Umbilical cord (tissue), 2 donors: ENCODE measurements at places on chromosomes 3 and 15.
A peak's percentile ranks its signal among the peaks of the same experiment; 100 is the strongest.

- no peak for DNase-seq
These were observed 294.8 kb downstream of the MCTP2 start for GRCh38 chr15:94526071-94526689.

DNA sequence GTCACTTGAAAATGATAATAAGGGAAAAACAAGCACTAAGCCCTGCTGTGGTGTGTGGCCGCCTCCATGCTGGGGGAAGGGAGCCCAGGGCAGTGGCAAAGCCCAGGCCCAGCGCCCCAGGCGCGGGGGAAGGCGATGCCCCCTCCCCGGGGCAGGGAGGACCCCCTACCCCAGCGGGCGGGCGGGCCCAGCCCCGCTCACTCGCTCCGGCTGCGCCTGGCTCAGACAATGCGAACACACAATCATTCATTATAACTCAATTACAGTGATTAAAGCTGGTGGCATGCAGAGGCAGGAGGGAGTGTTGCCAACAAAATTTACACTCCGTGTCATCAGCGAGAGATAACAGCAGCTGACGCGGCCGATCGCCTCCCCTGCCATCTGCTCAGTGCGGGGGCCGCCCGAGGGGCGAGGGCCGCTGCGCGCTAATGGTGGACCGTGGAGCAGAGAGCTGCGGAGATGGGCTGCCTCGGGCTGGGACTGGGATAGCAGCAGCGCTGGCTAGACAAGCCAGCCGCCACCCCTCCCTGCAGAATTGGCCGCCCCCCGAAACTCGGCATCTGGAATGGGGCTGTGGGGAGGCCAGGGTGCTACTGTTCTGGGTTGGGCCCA, 64.1 kb downstream of the TLE3 start:
- DNase-seq: no peak

DNA sequence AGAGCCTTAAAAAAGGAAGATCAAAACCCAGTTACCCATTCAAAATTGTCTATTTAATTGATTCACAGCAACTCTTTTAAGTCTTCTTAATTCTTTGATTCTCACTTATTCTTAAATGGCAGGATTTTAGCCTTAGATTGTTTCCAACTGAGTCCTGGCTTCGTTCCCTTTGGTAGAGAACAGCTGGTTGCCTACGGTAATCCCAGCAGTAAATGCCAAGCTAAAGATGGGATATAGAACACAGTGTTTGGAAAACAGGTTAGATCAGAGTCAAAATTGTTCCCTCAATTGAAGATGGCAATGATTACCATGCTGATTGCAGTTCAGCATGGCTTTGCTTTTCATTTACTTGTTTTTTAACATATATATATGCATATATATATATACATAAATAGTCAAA, 300.9 kb downstream of the PYDC2 start:
- DNase-seq: peak; percentile 55

DNA sequence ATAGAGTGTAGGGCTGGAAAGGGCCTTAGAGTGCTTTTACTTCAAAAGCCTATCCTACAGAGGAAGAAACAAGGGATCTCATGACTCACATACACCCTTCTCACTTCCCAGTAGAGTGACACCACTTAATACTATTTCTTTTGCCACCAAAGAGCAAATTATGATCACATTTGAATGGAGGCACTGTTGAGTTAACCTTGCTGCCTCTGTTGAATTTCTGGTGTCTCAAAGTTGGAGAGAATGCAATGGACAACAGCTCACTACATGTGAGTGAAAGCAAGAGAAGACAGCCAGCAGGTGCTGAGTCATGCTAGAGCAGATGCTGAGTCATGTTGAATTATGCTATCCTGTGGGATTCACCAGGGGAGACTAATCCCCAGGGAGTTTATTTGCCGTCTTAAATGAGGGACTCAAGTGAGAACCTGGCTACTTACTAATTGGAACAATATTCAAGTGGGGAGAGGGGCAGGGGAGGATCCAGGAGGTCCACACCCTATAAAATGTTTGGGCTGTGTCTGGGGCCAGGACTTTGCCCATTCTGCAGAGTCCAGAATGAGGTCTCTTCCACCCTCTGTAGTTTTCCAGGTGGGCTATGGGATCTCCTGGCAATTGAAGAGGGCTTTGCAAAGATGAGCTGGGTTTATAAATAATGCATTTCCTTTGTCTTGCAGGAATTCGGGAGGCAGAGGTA, 35.8 kb downstream of the ST8SIA2 start:
- DNase-seq: no peak

- DNase-seq: peak; percentile 92
These were observed 239.3 kb downstream of the ALCAM start for GRCh38 chr3:105606016-105606415.

GRCh38 chr15:32905481-32905880, 187.7 kb downstream of the GREM1 start:
- DNase-seq: no peak

GRCh38 chr15:95410757-95411156, 919.7 kb upstream of the NR2F2 start:
- no peak for DNase-seq

DNA sequence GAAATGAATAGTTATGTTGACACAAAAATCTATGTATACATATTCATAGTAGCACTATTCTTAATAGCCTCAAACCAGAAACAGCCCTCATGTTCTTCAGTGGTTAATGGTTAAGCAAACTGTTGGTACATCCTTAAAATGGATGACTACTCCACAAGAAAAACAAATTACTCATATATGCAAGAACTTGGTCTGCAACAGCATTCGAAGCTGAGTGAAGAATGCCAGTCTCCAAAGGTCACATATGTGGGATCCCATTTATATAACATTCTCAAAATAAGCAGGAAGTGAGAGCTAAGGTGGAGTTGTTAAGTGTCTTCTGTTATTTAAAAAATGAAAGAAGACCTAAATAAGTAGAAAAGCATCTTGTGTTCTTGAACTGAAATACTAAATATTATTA, 365.7 kb downstream of the GABRG3 start:
- DNase-seq: no peak

DNA sequence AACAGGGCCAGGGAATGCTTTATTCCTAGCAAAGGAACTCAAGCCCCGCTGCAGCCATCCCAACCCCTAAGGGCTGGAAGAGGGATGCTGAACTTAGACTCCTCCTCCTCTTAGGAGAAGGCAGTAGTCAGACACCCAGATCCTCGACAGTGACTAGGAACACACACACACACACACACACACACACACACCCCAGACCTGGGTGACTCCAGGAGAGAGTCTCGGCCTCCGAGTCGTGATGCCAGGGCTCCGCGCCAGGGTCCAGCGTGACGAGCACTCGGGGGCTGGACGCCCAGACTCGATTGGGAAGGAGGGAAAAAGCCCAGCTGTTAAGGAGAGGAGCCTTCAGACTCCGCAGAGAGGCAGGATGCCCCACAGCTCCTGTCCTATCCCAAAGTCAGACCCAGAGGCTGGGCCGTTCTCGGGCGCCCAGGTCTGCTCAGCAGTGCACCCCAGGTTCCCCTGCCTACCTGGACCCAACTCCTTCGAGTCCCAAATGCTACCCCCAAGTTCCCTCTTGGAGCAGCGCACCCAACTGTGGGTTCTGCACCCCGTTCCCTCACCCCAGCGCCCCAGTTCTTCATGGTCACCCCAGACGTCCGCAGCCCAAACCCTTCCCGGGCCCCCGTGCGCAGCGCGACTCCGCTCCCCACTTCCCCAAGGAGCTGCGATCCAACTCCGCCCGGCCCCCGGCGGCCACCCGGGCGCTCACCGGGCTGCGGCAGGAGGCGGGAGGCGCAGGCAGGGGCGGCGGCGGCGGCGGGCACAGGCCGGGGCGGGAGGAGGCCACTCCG, 421 bp downstream of the BMF start:
- DNase-seq: peak; percentile 60

DNA sequence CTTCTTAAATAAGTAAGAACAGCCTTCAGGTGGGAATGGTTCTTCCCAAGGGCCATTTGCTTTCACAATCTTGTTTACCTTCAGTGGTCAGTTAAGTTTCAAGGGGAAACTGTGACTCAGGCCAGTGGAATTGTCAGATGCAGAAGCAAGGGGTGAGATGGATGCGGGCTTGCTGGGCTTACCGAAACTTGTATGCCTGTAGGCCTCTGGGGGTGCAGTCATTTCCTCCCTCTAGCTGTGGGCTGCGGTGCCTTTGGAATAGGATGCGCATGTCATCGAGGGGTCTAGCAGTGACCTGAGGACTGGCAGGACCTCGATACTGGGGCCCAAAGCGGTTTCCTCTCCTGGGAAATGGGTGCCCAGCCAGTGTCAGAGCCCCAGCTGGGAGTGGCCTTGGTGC, 121.6 kb downstream of the EEFSEC start:
- no peak for DNase-seq

DNA sequence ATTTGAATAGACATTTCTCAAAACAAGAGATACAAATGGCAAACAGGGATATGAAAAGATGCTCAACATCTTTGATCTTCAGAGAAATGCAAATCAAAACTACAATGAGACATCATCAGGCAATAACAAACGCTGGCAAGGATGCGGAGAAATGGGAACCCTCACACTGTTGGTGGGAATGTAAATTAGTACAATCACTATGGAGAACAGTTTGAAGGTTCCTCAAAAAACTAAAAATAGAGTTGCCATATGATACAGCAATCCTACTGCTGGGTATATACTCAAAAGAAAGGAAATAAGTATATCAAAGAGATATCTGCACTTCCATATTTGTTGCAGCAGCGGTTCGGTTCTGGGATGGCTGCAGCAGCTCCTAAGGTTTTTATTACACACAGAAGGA, 16.8 kb upstream of the LARS2 start:
- no peak for DNase-seq

DNA sequence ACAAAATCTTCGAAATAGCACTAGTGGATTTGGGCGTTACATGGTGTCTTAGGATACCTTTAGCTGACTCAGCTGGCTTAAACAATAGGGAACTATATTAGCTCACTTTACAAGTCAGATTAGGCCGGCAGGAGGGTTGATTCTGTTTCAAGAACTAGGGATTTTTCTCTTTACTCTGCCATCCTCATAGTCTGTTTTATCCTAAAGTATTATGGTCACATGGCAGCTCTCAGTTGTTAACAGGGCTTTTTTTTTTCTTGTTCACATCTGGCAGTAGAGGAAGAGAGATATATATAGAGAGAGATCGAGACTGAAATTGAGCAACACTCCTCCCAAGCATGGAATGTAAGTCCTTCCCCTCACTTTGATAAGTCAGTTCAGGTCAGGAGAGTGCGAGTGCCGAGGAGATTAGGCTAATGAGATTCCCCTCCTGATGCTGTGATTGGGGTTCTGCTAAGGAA, 32.9 kb downstream of the CHP1 start:
- peak; percentile 91 for DNase-seq

DNA sequence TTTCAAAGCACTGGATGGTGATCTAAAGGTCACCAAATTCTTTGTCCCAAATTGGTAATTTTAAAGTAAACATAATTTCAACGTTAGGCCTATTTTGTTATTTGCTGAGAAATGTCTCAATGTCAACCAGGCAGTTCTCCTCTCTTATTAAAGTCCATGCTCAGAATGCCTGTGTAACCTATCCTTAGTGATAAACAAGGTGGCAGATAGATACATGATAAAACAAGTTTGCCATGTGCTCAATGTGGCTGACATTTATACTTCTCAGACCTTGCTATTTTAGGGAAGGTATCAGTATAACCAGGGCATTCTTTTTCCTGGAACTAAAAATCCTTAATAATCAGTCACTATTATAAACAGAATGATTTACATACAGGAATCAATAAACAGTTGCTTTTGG, 8.5 kb downstream of the MBNL1 start:
- no peak for DNase-seq

GRCh38 chr3:70916375-70917055, 604.1 kb upstream of the MDFIC2 start:
- DNase-seq: peak; percentile 29

DNA sequence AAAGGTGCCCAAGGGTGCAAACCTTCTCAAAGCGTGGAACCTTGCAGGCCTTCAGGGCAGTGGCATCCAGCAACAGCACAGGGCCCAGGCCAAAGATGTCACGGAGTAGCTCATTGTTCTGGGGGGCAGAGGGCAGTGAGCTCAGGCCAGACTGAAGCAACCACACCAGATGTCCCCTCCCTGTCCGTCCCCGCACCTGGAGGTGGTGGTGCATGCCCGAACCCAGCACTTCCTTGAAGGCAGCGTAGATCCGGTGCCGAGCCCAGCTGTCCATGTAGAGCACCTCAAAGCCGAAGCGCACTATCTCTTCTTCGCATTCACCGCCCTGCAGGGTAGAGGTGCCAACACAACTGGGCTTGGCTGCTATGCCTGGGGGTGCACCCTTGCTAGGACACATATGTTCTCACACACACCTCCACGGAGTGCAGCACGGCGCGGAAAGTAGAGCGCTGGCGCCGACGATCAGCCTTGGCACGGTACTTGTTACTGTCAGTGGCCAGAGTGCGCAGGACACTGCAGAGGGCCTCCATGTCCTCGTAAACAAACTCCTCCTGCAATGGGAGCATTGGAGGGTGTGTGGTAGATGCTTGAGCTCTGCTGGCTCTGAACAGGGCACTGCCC, 3.7 kb downstream of the IFRD2 start:
- no peak for DNase-seq

DNA sequence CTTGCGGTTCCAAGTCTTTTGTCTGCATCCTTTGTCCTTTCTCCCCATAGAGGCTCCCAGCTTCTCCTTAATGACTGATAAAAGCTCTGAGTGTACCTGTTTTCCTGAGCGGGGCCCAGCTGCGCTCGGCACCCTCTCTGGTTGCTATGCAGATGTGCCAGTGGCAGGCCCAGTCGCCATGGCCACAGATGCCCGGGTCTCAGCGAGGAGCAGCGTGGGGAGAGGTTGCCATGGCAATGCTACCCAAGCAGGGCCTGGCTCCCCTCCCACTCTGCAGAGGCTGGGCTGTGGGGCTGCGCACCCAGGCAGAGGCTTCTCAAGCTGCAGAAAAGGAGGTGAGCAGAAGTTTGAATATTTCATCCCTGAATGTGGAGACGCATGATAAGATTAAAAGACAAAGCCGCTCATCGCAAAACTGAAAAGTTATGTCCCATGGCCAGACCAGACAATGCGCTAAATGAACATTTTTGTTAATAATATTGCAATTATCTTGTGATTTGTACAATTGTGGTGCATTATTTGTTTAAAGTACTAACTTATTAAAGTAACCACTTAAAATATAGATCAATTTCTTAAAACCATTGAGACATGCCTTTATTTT, 66.1 kb downstream of the TPRA1 start:
- no peak for DNase-seq

GRCh38 chr3:133512416-133513089, 60.9 kb upstream of the CDV3 start:
- no peak for DNase-seq
